HFF-Myc (cell line): ENCODE measurements at places on chromosomes 5 and 9.

- no peak for DNase-seq
These were observed 40.0 kb downstream of the NIM1K start for GRCh38 chr5:43231977-43232376.

GRCh38 chr9:98796364-98797101, at the start of gene ANKS6:
TSS of gene ANKS6 (minus strand) at chr9:98796555. CDS start at chr9:98796491, 64 bp downstream.
- DNase-seq = peak; percentile 17

DNA sequence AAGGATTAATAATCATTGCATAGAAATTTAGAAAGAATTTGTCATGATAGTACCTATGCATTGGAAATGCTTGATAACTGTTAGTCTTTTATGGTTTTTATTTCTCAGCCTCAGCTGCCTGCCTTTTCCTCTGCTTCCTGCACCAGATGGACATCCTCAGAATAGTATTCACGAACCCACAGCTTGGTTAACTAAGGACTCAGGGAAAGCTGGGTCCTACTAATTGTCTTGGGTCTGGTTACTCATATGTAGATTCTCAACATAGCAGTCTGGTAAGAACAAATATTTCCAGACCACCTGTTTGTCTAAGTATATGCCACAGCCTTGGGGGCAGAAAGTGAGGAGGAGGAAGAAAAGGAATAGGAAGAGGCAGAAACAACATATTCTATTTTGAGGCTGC, 464.5 kb upstream of the SMARCA2 start:
- DNase-seq = no peak

DNA sequence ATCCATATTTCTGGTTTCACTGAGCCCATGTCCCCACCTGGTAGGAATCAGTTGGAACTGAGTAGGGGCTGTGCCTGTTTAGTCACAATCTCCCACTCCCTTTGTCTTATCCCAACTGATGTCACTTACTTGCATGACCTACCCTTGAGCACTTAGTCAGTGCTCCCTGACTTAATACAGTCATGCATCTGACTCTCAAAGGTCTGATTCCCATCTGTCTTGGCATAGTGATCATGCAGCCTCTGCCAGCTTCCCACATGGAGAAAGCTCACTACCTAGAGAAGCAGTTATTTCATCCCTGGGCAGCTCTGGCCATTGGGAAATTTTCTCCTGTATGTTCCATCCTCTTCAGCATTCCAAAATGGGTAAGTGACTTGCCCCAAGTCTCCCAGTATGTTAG, 24.8 kb downstream of the ABLIM3 start:
- DNase-seq = no peak

DNA sequence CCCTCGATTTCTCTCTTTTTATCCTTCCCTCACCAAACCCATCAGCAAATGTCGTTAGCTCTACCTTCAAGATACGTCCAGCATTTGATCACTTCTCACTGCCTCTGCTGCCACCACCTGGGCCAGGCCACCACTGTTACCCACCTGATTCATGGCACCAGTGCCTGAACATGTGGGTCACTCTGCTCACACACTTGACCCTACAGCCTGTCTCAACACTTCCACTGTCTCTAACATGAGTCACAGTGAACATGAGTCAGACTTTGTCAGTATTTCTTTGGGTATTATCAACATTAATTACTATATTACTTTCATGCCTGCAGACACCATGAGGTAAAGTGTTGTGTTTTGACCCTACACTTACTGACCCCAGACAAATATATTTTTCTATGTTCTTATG, 19.6 kb downstream of the SLC24A2 start:
- no peak for DNase-seq

GRCh38 chr5:137114529-137114928, 384.6 kb downstream of the SPOCK1 start:
- DNase-seq = no peak

DNA sequence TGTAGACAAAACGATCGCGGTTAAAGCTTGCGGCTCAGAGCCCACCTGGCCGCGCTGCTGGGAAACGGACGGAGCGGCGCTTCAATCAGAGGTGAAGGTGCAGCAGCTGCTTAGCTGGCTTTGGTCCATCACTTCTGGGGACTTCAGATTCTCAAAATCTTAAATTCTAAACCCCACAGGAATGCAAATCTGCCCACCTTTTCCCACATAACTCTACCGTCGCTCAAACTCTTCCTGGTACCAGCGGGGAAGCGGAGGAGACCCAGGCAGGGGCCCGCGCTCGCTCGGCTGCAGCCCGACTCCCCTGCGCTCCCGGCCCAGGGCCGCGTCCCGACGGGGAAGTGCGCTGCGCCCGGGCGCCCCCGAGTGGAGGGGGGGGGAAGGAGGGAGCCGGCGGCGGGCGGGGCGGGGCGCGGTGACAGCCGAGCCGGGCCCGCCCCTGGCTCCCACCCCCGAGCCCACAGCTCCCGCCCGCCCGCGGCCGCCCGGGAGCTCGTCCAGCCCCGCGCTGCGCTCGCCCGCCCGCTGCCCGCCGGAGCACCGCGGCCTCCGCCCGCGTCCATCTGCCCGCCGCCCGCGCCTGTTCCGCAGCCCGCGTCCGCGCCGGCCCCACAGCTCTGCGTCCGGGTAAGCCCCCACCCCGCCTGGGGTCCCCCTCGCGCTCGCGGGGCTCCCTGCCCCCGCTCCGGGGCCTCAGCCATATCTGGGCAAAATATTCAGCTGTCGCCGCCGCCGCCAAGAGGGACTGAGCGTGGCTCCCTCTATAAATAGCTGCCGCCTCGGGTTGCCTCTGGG, at the start of gene TMOD1:
Gene TMOD1 (plus strand): TSS at position 490 of the 795 bp plus-strand sequence. CDS start 22,523 bp downstream, outside the sequence.
- no peak for DNase-seq

- DNase-seq = no peak
These were observed at the start of gene PCDHGB1 for GRCh38 chr5:141349917-141350619. TSS of gene PCDHGB1 (plus strand) at chr5:141350099. CDS start at chr5:141350261, 162 bp downstream.

- DNase-seq = no peak
These were observed 686.5 kb upstream of the COX7C start for GRCh38 chr5:85931220-85931619.

GRCh38 chr9:31243386-31243785, 1141.1 kb upstream of the ACO1 start:
- no peak for DNase-seq

DNA sequence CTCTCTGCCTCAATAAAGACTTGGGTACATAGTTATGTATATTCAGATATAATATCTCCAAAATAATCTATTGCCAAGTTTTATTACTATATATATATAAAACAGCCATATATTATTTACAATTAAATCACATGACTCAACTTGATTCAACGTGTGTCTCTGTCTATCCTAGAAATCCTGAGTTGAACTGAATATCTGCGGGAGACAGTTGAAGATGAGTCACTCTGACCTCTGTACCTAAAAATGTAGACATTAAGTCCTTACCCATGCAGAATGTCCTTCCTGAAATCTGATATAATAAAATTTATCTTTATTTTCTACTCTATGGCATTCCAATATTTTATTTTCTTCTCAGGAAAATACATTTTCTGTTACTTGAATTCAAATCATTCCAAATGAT, 218.2 kb upstream of the PRDM9 start:
- no peak for DNase-seq

DNA sequence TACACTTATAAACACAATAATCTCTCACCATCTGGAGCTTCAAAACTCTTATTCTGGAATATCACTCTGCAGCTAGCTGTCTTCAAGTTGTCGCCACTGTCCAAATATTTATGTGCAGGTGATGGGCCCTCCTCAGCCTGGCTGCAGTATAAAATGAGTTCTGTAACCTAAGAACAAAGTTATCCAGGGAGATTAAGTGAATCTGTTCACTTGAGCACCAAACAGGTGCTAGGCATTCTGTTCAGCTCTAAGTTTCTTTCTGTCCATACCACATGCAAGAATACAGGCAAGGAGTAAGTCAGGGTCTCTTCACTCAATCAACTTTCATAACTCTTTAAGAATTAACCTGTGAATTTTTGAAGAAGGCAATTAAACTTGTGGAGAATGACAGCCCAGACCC, 344.1 kb downstream of the PLK2 start:
- DNase-seq = no peak

DNA sequence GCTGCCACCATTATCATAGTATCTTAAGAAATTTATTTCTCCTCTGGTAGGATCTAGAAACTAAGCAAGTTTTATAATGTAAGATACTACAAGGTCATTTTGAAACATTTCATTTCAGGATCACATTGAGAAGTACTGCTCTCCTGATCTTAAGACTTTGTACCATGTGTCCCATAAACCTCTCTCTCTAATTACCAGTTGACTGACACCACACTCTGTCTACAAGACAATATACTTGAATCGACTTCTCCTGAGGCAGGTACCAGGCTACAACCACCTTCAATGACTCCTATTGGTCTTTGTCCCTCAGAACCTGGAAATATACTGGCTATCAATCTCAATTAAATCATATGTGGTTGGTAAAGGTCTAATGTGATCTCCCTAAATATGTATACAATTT, 597.0 kb downstream of the PTPRD start:
- no peak for DNase-seq

- no peak for DNase-seq
These were observed 258.4 kb downstream of the FER start for GRCh38 chr5:109006129-109006528.

DNA sequence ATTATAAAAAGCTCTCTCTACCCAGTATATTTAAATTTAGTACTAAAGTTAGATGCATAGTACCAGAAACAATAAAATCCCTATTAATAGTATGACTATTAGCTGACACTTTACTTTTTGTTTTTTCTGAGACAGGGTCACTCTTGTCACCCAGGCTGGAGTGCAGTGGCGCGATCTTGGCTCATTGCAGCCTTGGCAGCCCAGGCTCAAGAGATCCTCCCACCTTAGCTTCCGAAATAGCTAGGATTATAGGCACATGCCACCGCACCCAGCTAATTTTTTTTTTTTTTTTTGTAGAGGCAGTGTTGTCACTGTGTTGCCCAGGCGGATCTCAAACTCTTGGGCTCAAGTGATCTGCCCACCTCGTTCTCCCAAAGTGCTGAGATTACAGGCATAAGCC, 8.0 kb downstream of the CCNG1 start:
- DNase-seq = no peak

GRCh38 chr9:85645909-85646627, 95.7 kb downstream of the AGTPBP1 start:
- no peak for DNase-seq

DNA sequence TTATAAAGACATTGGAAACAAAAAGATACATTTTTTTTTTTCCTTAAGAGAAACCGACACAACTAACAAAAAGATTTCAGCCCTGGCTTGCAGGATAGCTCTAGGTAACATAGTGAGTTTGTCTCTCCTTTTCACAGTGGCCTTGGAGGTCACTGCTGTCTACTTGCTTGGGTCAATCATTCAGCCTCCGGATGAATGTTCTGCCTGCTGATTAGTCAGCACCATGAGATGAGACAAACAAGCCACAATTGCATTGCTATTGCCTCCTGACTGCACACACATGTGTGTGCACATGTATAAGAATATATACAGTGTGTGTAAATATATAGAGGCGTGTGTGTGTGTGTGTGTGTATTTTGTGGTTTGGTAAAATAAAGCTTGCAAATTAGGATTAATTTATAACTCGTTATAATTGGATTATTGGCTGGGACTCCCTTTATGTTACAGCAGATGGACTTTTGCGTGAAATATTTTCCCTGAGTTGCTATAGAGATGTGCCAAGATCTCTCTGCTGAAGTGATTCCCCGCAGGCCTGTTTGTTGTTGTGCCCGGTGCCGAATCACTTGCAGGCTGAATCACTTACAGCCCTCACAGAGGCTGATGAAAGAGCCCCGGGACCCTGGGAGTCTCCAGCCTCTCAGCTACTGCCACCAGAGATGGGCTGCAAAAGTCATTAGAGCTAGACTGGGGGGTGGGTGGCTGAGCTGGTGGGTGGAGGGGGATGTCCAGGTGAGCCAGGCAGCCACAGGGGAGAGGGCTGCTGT, 161.2 kb downstream of the FGF18 start:
- DNase-seq = no peak

DNA sequence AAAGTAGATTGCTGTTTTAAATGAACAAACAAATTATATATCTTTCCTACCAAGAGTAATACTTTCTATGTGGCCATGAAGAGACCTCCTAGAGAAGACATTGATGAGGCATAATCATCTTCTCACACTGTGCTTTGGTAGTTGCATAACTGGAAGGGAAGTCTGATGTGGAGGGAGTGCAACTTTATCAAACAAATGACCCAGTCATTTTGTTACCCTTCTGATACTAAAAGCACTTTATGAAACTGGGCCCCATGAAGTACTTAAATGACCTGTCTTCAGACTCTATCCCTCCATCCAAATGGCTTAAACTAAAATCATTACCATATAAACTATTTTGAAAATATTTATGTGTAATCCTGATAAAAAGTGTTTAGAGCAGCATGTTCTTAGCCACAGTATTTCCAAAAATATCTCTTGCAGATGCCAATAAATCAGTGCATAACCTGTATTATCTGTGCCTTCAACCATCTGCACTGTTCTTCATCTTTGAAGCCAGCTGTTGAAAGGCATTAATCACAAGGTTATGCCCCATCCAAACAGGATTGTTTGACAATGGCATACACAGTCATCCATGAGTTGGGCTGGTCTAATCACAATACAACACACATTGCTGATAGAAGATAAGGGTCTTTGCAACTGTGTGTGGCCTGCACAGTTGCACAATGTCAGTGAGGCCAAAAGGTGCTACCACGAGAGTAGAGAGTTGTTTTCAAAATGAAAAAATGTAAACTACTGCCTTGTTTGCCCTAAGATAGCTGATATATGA, 31.9 kb upstream of the MIER3 start:
- DNase-seq = no peak

DNA sequence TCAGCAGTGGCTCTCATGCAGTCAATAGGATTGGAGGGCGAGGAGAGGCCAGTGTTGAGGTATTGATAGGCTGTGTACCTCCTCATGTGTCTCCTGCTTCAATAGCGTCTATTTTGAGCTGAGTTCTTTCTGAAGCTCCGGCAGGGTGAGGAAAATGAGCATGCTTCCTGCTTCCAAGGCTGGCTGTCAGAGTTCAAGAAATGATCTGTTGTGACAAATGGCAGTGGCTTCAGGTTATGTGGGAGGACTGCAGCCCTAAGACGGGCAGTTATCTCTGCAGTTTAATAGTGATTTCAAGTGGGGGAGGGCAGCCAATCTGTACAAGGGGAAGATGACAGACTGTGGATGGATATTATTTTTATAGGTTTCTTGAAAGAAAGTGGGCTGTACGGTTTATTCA, 54.0 kb upstream of the CXCL14 start:
- DNase-seq = no peak

GRCh38 chr5:74412066-74412465, 228.5 kb downstream of the ENC1 start:
- DNase-seq = no peak

- peak; percentile 66 for DNase-seq
These were observed at the start of gene TLR4 for GRCh38 chr9:117704024-117704575. TSS of gene TLR4 (plus strand) at chr9:117704403. CDS start at chr9:117704473, 70 bp downstream.
